ENCODE measurements at places on chromosomes 3 and 15. TPM values are rescaled to one million over a fixed set of nuclear protein-coding genes. Genes with fewer than 3 reads are reported as not detected.
A peak's percentile ranks its signal among the peaks of the same experiment; 100 is the strongest.

GRCh38 chr15:48447657-48448056, 116.4 kb downstream of the DUT start:
- no peaks in the 10 kb centered on the region for H3K36me3 ChIP-seq
- no peaks in the 10 kb centered on the region for H3K27me3 ChIP-seq
- H3K4me3 ChIP-seq, result no peak overlapping the region
- H3K27ac ChIP-seq, result no peak overlapping the region
- H3K4me1 ChIP-seq, result no peaks in the 10 kb centered on the region

Gene SCAMP5
- 13.6 TPM for total RNA-seq

GRCh38 chr15:38796589-38796988, 232.0 kb upstream of the RASGRP1 start:
- no peak for DNase-seq
- H3K27me3 ChIP-seq, result no peaks in the 10 kb centered on the region
- no peaks in the 10 kb centered on the region for H3K4me1 ChIP-seq
- H3K36me3 ChIP-seq, result no peaks in the 10 kb centered on the region
- H3K27ac ChIP-seq, result no peak overlapping the region

DNA sequence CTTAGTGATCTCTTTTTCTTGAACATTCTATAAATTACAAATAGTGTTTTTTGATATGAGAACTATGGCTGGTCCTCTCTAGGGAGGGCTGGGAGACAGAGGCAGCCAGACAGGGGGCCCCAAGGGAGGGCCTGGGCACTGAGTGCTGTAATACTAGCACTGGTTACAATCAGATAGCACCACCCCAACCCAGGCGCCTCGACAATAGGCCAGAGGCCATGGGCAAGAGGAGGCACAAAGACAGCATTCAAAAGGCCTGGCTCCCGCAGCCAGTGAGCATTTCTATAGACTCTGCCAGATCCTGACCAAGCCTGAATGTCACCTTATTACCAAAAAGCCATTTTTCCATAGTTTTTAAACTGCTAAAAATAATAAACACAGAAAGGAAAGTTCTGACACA, 158.5 kb downstream of the THRB start:
- no peak overlapping the region for H3K27ac ChIP-seq
- DNase-seq, result no peak
- no peaks in the 10 kb centered on the region for H3K36me3 ChIP-seq

Gene MITF
- total RNA-seq, result 4.1 TPM

DNA sequence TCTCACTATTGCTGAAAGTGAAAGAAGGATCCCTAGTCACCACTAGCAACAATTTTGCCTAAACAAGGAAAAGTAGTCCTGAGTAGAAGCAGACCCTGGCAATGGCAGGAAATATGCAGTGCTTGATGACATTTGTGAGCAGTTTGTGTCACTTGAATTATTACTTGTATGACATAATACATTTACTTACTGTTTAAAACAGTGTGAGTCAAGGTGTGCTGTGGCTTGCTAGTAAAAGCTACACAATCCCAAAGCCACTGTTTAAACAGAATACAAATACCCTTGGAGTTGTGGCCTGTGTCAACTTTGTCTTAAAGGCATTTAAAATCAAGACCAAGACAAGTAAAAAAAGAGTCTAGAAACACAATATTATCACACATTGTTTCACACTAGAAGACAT, 775.4 kb downstream of the ROBO1 start:
- H3K36me3 ChIP-seq, result no peaks in the 10 kb centered on the region
- no peak for DNase-seq
- H3K4me3 ChIP-seq, result no peak overlapping the region
- H3K27ac ChIP-seq, result no peak overlapping the region
- no peaks in the 10 kb centered on the region for H3K4me1 ChIP-seq
- no peaks in the 10 kb centered on the region for H3K27me3 ChIP-seq

GRCh38 chr15:93035953-93036810, 52.8 kb downstream of the RGMA start:
- no peak for DNase-seq
- H3K36me3 ChIP-seq, result no peaks in the 10 kb centered on the region
- H3K4me3 ChIP-seq, result no peak overlapping the region
- H3K27ac ChIP-seq, result no peak overlapping the region
- no peaks in the 10 kb centered on the region for H3K27me3 ChIP-seq

Gene FGD5
- total RNA-seq, result 4.9 TPM

DNA sequence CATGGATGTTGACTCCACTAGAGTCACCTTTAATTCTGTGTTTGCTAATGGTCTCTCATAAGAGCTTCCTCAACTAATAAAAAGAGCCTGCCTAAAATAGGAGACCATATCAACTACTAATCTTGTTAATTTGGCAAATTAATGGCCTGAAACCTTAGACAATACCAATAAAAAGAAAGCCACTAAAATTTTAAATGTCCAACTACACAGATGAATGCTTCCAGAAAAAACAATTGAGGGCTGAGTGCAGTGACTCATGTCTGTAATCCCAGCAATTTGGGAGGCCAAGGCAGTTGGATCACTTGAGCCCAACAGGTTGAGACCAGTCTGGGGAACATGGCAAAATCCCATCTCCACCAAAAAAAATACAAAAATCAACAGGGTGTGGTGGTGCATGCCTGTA, 230.9 kb downstream of the NSUN3 start:
- no peaks in the 10 kb centered on the region for H3K27me3 ChIP-seq
- H3K36me3 ChIP-seq, result no peaks in the 10 kb centered on the region
- H3K4me1 ChIP-seq, result no peaks in the 10 kb centered on the region

Gene EPHA3
- total RNA-seq, result 1.5 TPM

GRCh38 chr15:63600001-63600615, 2.9 kb downstream of the FBXL22 start:
- peak overlapping the region; percentile 76 for H3K4me3 ChIP-seq
- H3K4me1 ChIP-seq, result peaks cover 10% of the 10 kb centered on the region
- peak overlapping the region; percentile 85 for H3K27ac ChIP-seq
- DNase-seq, result no peak

GRCh38 chr3:76502076-76502475, 537.8 kb upstream of the ROBO2 start:
- DNase-seq, result no peak
- H3K4me3 ChIP-seq, result no peak overlapping the region
- H3K27me3 ChIP-seq, result no peaks in the 10 kb centered on the region
- no peaks in the 10 kb centered on the region for H3K36me3 ChIP-seq
- H3K4me1 ChIP-seq, result no peaks in the 10 kb centered on the region

Gene TNFAIP8L3
- 1.2 TPM for total RNA-seq

DNA sequence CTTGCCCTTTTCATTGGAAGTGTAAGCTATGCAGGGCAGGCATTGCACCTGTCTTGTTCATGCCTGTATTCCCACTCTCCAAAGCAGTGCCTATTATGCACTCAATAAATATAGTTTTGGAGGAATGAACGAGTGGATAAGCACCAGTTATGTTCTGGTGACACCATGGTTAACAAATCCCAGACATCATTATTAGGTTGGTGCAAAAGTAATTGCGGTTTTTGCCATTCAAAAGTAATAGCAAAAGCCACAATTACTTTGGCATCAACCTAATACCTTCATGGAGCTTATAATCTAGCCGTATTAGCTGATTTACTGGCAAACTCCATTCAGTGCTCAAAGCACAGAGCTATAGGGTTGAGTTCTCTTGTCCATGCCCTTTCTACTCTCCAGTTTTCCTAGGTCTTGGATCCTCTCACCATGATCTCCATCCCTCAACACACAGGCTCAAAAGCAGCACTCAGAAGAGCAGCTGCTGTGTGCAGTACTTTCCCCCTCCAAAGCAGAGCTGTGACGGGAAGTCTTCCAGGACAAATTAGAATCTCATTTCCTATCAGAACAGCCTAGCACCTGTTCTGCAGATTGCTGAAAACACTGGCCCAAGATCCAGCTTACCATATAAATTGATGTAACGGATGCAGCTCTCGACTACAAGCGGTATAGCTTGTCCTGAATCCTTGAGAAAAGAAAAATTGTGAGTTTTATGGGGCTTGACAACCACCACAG, 63.2 kb upstream of the RAD18 start:
- no peak overlapping the region for H3K4me3 ChIP-seq
- no peak for DNase-seq
- no peak overlapping the region for H3K27ac ChIP-seq
- no peaks in the 10 kb centered on the region for H3K36me3 ChIP-seq
- no peaks in the 10 kb centered on the region for H3K4me1 ChIP-seq
- no peaks in the 10 kb centered on the region for H3K27me3 ChIP-seq

GRCh38 chr3:25229586-25229985, 198.5 kb upstream of the RARB start:
- no peaks in the 10 kb centered on the region for H3K36me3 ChIP-seq
- no peak for DNase-seq
- no peak overlapping the region for H3K27ac ChIP-seq
- H3K4me1 ChIP-seq, result no peaks in the 10 kb centered on the region
- no peaks in the 10 kb centered on the region for H3K27me3 ChIP-seq

DNA sequence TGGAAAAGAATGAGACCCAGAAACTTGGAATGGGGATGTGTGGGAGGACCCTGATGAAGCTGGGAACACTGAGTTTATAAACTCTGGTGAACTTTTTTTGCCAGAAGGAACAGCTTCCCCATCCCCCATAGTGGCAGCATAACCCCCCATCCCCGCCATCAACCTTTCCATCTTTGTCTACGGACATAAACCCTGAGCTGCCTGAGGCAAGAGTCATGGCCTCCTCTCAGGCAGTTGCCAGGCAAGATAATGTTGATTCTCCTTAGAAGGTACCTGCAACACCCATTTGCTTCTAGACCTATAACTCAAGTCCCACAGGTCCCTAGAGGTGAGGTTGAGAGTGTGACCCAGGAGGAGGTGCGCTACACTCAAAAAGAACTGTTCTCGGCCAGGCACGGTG, 11.5 kb downstream of the MAP4 start:
- no peak overlapping the region for H3K4me3 ChIP-seq
- H3K4me1 ChIP-seq, result no peaks in the 10 kb centered on the region
- no peaks in the 10 kb centered on the region for H3K27me3 ChIP-seq
- H3K27ac ChIP-seq, result no peak overlapping the region
- DNase-seq, result no peak

Gene STRC
- 0.83 TPM for total RNA-seq

Gene AP3B2
- total RNA-seq, result not detected

- H3K4me3 ChIP-seq, result peak within 1 kb of the TSS; percentile 35
- H3K27me3 ChIP-seq, result no peaks in the 10 kb centered on the region
- peak; percentile 89 for DNase-seq
- H3K27ac ChIP-seq, result no peak within 1 kb of the TSS
- H3K4me1 ChIP-seq, result peaks cover 9% of the 10 kb centered on the region
These were observed at the start of gene VIPR1 for GRCh38 chr3:42502429-42503250. Gene VIPR1 (plus strand): TSS chr3:42502643. CDS start chr3:42502736, 93 bp downstream.

Gene ACTC1
- total RNA-seq, result not detected

DNA sequence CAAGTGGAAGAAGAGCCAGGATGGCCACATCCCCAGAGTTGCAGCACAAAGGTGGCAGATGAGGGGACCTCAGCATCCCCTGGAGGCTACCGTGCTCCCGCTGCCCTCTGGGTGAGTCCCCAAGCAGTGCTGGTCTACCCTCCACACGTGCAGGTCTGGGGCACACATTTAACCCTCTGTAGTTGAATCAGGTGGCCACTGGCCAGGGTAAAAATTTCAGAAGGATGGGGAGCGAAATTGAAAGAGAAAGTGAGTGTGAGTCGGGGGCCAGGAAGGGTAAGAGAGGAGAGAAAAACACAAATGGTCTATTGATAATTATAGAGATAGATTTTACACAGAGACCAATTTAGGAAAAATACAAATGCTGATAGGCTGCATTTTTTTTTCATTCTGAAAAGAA, 139.5 kb upstream of the EIF1B start:
- no peaks in the 10 kb centered on the region for H3K36me3 ChIP-seq
- no peak for DNase-seq
- no peak overlapping the region for H3K27ac ChIP-seq
- no peaks in the 10 kb centered on the region for H3K27me3 ChIP-seq

DNA sequence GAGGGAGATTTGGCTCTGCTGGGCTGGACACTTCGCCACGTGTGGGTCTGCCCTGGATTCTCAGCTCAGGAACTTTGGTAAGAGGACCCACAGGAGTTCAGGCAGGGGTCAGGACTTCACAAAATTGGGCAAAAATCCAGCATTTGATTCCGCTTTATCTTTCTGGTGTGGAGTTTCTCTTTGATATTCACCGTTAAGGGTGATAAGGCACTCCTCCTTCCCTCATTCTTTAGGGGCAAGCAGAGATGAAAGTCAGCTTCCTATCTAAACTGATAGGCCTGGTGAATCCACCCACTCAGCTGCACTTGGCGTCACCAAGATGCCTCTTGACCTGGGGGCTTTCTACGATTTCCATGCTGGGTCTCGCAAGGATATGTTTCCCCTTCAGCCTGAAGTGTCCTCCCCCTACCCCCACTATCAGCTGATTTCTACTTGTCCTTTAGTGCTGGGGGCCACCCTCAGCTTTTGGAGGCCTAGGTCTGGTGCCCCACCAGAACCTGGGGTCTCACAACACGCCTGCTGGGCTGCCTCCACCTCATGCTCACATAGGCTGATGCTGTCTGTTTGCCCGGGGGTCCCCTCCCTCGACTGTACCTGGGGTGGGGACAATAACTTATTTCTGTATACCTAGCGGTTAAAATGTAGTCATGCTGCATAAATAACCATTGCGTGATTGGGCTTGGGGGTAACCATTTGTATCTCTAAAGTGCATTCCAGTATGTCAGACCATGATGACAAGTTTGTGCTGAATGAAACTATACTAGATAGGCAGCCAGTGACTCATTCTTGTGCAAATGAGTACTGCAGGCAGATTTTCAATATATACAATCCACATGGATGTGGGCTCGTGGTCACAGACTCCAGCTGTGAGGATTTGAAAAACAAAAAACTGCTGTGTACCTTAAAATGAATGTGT, 248.3 kb downstream of the ADAMTS17 start:
- H3K27me3 ChIP-seq, result no peaks in the 10 kb centered on the region
- H3K4me3 ChIP-seq, result no peak overlapping the region
- no peak for DNase-seq
- H3K4me1 ChIP-seq, result no peaks in the 10 kb centered on the region
- no peaks in the 10 kb centered on the region for H3K36me3 ChIP-seq
- H3K27ac ChIP-seq, result no peak overlapping the region

GRCh38 chr3:64677961-64678716, 9.7 kb downstream of the ADAMTS9 start:
- no peak overlapping the region for H3K27ac ChIP-seq
- no peaks in the 10 kb centered on the region for H3K27me3 ChIP-seq

- no peaks in the 10 kb centered on the region for H3K27me3 ChIP-seq
- H3K27ac ChIP-seq, result no peak overlapping the region
- no peaks in the 10 kb centered on the region for H3K36me3 ChIP-seq
- H3K4me1 ChIP-seq, result no peaks in the 10 kb centered on the region
- no peak for DNase-seq
These were observed 119.1 kb downstream of the GMPS start for GRCh38 chr3:155989536-155989935.

Gene ENTPD3
- not detected for total RNA-seq

Data from right lobe of liver (tissue), 6 donors.